ENCODE measurements at places on chromosomes 1 and 21.
A peak's percentile ranks its signal among the peaks of the same experiment; 100 is the strongest.

DNA sequence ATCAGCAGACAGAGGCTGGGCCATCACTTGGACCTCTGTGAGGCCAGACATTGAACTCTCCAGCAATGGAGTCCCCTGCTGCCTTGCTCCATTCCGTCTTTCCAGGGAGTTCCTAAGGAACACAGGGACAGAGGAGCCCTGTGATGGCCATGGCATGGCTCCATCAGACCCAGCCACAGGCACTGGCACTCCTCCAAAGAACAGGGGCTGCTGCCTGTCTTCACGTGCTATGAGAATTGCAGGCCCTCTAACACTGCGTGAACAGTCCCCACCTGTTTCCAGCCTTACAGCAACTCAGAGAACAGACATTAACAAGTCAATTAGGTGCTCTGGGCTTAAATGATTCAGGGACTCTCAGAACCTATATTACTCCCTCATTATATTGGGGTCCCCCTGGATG is 140.8 kb downstream of the ASTN1 start:
- no peak for DNase-seq

GRCh38 chr1:215872658-215873057 is 305.6 kb downstream of the KCTD3 start:
- DNase-seq = no peak

DNA sequence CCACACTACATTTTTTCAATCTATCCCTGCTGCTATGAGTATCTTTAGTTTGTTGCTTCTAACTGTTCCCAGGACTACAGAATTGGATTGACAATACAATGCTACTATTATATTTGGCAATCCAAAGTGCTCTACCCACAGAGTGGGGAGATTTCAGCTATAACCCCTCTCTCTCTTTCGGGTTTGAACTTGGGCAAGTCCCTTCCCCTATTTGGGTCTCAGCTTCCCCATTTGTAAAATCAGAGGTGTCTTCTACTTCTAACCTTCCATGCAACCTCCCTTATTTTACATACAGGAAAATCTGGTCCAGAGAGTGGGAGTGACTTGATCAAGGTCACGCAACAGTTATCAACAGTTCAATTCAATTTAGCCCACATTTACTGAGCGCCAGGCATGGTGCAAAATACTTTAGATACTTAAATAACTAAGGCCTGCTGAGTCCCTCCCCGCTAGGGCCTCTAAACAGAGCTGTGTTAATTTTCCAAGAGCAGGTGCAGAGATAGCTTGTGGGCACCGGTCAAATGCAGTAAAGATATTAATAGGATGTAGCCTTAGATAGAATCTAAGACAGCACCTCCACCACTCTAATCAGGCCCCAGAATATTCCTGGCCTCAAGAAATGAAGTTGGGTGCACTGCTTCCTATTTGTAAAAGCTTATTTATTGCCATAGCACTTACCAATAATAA is 9.4 kb upstream of the GPX7 start:
- DNase-seq = no peak

- DNase-seq = no peak
These were observed 17.5 kb downstream of the RD3 start for GRCh38 chr1:211474451-211474850.

DNA sequence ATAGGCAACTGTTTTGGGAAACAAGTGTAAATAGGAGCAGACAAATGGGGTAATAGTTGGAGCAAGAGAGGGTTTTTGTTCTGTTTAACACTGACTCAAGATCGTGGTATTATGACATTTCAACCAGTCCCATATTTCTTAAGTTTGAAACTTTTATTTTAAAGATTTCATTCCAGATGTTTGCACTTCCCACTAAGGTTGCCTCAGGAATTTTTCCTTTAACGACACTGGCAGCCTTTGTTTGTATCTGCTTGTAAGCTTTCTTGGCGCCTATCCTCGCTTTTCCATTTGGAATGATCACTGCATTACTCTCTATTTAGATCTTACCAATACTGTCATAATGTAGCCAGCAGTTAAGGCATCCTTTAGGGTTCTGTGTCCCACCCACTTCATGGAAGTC is 67.7 kb downstream of the ALG6 start:
- no peak for DNase-seq

- DNase-seq = no peak
These were observed 111.0 kb downstream of the DAB1 start for GRCh38 chr1:57312869-57313268.

GRCh38 chr1:16315437-16315836 is 36.8 kb downstream of the FBXO42 start:
- DNase-seq = no peak

DNA sequence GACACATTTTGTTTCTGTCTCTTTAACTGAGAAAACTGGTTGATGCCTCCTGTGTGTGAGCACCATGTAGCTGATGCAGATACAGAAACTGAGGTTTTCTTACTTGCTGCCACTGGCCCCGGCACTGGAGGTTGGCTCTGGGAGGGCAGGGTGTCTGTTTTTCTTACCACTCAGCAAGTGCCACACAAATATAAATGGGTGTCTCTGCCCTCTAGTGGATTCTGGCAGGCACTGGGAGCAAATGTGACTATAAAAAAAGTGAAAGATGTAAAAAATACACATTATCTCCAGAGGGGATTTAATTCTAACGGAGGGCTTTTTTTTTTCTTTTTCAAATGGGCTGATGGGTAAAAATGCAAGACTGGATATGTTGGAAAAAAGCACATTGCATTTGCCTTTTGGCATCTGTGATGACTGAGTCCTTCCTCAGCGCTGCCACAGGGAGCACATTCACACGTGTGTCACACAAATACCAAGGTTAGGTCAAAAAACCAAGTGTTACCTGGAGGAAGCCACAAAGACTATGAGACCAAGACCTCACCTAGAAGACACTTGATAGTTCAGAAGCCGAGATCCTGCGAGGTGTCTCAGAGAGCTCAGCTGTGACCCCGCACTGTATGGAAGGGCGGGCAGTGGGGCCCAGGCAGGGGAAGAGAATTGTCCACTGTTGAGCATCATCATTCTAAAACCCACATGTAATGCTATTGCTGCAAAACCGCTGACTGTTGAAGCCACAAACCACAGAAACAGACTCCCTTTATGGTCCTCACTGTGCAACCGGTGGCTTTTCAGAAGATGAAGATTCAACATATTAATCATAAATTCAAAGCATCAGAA is 18.9 kb downstream of the PGBD2 start:
- no peak for DNase-seq

- no peak for DNase-seq
These were observed 4.4 kb downstream of the MAP3K21 start for GRCh38 chr1:233331676-233332519.

DNA sequence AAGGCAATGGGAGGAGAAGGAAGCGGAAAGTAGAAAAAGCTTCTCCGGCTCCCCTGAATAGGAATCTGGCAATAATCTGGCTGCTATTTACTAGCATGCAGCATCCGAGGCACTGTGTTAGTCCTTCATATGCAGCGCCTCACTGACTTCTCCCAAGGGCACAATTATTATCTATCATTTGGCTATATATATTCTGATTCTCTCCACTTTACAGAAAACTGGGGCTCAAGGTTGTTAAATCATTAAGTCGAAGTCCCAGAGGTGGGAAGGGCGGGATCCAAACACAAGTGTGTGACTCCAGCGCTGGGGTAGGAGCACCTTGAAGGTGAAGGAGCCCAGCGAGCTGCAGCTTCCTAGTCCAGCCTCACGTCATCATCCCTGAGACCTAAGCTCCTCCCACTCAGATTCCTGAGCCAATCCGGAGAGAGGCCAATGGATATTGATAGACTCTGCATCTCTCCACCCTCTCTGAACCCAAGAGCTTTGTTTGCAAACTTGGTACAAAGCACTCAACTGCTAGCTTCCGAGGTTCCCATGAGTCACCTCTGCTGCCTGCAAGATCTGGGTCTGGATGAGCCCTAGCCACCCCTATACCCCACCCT is 16.6 kb upstream of the EYA3 start:
- no peak for DNase-seq

DNA sequence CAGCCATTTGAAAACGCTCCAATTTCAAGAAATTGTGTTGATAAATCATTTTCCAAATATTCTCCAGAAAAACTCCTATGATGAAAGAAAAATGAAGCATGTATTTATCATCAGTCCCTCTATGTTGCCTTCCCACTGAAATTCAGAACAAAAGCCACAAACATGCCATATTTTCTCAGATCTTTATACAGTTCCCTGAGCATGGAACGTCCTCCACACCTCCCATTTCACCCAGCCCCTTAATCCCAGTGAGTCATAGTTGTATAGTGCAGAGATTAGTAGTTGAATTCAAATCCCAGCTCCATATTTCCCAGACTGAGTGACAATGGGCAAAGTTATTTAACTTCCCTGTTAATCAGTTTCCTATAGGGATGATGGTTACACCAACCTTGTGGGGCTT is 20.6 kb upstream of the NPL start:
- no peak for DNase-seq

DNA sequence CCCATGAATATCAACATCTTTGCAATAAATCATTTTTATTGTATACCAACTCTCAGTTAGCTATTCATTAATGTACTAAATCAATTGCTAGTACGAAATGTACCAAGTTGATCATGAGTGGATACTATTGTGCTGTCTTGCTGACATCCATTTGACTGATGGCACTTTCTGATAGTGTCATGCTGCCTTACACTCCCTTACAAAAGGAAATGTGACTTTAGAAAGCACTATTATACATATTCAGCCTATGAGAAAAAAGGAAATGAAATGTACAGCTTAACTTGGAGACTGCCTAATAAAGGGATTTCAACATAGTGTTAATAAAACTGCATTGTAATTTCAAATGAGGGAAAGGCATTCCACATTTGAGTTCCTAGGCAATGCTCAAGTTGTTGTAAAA is 52.2 kb downstream of the PLA2G4A start:
- no peak for DNase-seq

- no peak for DNase-seq
These were observed 77.6 kb upstream of the SAMD13 start for GRCh38 chr1:84223751-84224432.

- DNase-seq = no peak
These were observed 390.1 kb upstream of the ST6GALNAC5 start for GRCh38 chr1:76477156-76477555.

- peak; percentile 56 for DNase-seq
These were observed 203.1 kb upstream of the GALNT2 start for GRCh38 chr1:229863651-229864545.

- DNase-seq = no peak
These were observed 21.0 kb upstream of the TMEM39B start for GRCh38 chr1:32051706-32052105.

DNA sequence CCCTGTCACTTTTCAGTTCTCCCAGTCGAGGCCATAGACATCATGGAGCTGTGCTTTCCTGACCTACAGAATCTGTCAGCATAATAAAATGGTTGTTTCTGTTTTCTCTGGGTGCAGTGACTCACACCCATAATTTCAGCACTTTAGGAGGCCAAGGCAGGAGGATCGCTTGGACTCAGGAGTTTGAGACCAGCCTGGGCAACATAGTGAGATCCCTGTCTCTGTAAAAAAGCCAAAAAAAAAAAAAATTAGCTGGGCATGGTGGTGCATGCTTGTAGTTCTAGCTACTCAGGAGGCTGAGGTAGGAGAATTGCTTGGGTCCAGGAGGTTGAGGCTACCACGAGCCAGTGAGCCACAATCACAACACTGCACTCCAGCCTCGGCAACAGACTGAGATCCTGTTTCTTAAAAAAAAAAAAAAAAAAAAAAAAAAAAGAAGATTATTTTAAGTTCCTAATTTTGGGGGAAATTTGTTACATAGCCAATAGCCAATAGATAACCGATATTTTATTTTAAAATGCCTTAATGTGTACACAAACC is 196.2 kb downstream of the ADSS2 start:
- no peak for DNase-seq

GRCh38 chr1:45410850-45411509 is 70.7 kb upstream of the MUTYH start:
- DNase-seq = no peak

DNA sequence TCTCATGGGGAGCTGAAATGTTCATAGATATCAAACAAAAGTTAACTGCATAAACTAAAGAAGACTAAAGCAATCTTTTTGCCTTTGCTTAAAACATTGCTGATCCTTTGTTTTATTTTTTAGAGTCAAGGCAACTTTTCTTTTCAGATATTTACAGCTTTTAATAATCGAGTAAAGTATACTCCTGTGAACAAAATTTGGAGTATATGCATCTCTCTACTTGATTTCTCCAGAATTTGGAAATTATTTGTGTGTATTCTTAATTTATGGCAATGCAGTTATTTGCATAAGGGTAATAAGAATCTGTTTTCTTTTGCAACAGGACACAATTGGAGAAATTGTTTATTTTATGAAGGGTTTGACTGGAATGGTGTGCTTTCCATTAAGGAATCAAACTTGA is 4.2 kb upstream of the AQP10 start:
- no peak for DNase-seq

DNA sequence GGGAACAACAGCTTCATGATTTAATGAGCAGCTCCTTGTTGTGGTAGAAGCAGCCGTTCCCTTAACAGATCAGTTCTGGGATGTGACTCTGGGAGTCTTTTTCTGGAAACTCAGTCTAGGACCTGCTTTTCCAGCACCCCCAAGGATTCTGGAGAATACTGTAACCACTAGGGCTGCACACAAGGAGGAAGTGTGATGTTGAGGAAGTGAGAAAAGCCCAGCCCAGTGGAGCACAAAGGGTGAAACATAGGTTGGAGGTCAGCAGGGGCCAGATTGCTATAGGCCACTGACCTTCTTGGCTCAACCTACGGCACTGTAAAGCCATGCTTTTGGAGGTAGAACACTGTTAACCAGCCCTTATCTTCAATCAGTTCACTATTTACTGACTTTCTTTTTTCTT is 10.1 kb upstream of the PLA2G5 start:
- no peak for DNase-seq

DNA sequence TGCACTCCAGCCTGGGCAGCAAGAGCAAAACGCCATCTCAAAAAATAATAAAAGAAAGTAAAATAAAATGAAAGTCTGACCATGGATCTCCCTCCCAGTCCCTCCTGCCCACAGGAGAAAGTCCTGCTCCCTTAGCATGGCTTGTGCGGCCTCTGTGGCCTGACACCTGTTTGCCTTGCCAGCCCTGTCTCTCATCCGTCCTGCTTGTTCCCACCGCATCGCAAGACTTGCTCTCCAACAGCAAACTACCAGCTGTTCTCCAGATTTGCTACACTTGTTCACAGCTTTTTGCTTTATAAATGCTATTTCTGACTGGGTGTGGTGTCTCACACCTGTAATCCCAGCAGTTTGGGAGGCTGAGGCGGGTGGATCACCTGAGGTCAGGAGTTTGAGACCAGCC is 2.7 kb downstream of the ETV3L start:
- no peak for DNase-seq

- DNase-seq = no peak
These were observed 201.7 kb upstream of the CHRM3 start for GRCh38 chr1:239184561-239185244.

GRCh38 chr1:152961226-152961891 is 9.1 kb upstream of the SPRR4 start:
- DNase-seq = no peak

- no peak for DNase-seq
These were observed 8.9 kb upstream of the RBM34 start for GRCh38 chr1:235169986-235170385.

Measured in Right ventricle myocardium superior (tissue), 1 donor.